ENCODE measurements at places on chromosomes 13 and 19.
A peak's percentile ranks its signal among the peaks of the same experiment; 100 is the strongest.

- DNase-seq: no peak
Observed at GRCh38 chr19:40006273-40006691, 9.4 kb downstream of the ZNF546 start.

- no peak for DNase-seq
Observed at GRCh38 chr13:36029166-36029565, 102.0 kb downstream of the DCLK1 start.

DNA sequence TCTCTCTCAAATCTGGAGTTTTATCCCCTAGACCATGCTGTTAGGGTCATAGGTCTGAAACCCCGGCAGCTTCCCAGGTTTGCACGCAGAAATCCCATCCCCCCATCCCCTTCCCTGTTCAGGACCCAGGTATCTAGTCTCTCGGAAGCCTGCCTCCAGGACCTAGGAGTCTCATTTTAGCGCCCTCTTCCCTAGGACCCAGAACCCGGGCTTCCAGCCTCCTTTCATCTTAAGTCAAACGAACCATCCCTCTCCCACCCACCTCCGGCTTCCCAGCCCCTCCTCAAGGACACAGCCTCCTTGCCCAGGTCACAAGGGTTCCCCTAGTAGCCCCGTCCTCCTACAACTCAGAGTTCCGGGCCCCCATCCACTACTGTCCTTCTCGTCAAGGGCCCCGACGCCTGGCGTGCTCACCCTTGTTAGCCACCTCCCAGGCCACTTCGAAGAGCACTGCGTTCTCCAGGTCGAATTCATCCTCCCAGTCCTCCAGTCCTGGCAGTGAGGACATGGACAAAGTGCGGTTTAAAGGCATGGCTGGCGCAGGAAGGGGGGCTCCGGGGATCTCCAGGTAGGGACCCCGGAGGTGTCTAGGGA is 431 bp downstream of the GYS1 start:
- DNase-seq: no peak

DNA sequence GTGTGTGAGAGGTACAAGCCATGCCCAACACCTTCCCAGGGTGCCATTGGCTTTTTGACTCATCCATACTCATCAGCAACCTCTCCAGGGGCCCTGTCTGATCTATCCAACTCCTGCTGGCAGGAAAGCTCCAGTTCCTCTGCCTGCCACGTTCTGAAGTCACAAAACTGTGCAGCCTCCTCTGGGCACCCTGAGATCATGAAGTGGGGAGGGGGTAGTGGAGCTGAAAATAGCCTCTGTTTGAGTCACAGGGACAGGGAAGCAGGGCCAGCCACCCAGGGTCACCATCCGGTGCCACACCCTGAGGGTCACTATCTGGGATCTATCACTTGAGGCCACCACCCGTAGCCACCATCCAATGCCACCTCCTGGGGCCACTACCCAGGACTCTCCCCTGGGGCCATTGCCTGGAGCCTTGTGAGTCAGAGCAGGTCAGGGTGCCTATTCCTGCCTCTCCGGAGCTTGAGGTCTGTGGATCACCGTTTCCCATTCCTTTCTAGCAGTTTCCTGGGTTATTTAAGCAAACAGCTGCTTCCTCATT is 172.1 kb downstream of the NUFIP1 start:
- no peak for DNase-seq

DNA sequence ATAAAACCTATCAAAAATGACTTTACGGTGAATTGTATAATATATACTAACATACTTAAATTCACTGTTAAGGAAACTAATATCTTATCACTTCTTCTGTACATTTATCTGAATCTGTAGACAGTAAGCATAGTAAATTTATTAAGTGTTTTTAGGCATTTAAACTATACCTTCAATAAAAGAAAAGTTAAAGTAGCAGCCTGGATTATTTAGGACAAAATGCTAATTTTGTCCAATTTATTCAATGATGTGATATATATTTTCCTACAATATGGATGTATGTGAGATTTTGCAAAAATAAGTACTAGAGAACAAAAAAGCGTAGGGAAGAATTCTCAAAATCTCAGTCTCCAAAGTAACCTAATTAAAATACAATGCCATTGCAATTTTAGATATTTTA is 299.9 kb downstream of the GPC5 start:
- DNase-seq: no peak

DNA sequence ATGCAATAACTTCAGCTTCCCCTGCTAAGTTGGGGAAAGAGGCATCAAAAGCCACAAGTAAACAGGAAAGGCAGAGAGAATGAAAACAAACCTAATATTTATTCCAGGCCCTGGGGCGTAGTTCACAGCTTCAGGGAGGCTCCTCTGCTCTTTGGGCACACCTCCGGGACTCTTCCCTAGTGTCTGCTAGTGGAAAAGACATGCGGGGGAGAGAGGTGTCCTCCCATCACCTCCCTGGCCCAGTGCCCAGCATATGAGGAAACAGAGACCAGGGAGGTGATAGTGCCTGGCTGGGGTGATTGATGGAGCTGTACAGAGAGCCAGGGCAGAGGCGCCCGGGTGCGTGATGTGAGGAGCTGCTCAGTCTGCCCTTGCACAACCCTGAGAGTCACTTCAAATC is 71.0 kb downstream of the RASL11A start:
- no peak for DNase-seq

- no peak for DNase-seq
Observed at GRCh38 chr19:41860419-41861115, 512 bp downstream of the RPS19 start.

- DNase-seq: peak; percentile 71
Observed at GRCh38 chr13:30576528-30576927, 41.2 kb upstream of the USPL1 start.

- DNase-seq: no peak
Observed at GRCh38 chr13:101305981-101306411, 110.3 kb downstream of the NALCN start.

- no peak for DNase-seq
Observed at GRCh38 chr13:21796066-21796465, 125.2 kb downstream of the FGF9 start.

GRCh38 chr13:76885203-76886004 is 801 bp downstream of the KCTD12 start:
- peak; percentile 50 for DNase-seq

Data from CD4-positive, alpha-beta T cell treated with Interleukin-21 for 1 hour (primary cell).